Stimulated activated CD8-positive, alpha-beta memory T cell treated with anti-CD3 and anti-CD28 coated beads, Interleukin-4, amount 100 ng/mL, for 1 hour (primary cell): ENCODE measurements at places on chromosomes 7 and 10.

DNA sequence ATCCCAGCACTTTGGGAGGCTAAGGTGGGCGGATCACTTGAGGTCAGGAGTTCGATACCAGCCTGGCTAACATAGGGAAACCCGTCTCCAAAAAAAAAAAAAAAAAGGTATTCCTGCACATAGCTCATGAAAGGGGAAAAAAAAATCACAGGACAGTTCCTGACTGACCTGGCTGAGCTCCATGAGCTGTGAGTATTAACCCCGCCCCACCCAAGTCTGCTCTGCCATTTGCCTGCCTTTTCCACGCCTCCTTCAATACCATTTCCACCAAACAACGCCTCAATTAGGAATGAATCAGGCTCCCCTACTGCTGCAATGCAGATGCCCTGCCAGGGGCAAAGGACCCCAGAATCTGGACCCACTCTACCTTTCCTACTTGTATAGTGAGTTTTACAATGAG, 55.0 kb downstream of the PDIA4 start:
- no peak for DNase-seq

- DNase-seq = no peak
Measured at GRCh38 chr10:12825260-12825849, 176.2 kb downstream of the CCDC3 start.

GRCh38 chr10:122293961-122294380, 22.9 kb downstream of the BTBD16 start:
- no peak for DNase-seq

DNA sequence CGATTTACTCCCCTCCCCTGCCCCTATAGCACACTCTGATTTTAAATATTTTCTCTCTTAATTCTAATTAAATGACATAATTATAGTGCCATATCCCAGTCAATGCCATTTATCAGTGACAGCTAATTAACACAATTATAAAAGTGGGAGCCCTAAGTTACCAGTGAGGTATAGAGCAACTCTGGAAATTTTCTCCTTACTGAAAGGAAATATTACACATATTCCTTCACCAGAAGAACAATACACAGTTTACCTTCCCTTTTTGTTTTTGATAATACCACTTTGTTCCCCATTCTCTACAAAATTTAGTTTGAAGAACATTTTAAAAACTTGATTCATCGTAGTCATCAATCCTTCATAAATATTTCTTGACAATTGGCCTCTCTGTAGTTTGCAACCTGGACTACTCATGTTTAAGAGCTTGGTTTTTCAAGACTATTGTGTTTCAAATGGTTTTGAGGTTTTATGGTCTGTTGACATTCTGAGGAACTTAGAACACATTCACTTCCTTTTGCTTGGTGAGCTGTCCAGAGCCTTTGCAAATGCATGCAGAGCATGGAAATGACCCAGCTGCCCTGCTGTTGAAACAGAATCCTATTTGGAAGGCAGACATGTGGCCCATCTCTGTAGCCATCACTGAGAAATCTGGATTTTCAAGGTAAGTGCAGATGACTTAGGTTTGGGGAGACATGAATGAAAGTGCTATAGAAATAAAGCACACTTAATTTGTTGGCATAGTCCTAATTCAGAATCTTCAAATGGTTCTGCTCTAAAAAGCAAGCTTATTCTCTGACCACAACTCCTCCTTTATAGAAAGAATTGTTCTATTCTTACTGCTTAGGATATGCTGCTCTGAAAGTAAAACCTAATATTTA, at the start of gene GPR141:
Gene GPR141 (plus strand): TSS at position 521 of the 875 bp plus-strand sequence. CDS start 56,628 bp downstream, outside the sequence.
- no peak for DNase-seq

GRCh38 chr7:41792120-41792519, 89.2 kb upstream of the INHBA start:
- no peak for DNase-seq

- no peak for DNase-seq
Measured at GRCh38 chr10:3774814-3775695, 10.0 kb downstream of the KLF6 start.

DNA sequence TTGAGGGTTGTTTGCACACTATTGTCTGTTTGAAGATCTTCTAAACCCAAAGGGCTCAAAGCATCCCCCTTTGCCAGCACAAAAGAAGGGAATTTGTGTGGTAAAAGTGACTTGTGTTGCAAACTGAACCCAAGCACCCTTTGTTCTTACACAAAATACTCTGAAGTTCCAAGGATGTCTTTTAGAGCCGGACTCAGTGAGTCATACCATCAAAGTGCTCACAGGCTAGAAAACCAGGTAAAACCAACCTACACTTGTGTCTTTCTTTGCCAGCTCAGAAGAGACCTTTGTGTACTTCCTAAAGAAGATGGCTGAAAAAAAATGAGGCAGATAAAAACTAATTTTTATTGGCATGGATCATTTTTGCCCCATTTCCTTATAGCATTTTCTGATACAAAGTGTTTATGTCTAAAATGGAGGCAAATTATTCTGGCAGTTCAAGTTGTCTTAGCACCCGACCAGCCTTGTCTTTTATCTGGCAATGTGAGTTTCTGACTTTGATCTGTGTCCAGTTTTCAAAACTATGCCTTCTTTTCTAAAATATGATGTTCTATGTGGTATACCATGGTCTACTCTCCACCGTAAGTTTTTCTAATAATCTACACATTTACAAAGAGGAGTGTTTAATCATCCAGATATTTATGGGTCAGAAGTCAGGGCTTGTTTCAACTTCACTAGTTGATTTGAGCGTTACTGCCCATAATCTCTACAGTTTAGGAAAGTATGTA, 128.4 kb upstream of the FZD1 start:
- no peak for DNase-seq
